ENCODE measurements at places on chromosomes 5 and 9. TPM values are rescaled to one million over a fixed set of nuclear protein-coding genes. Genes with fewer than 3 reads are reported as not detected.
A peak's percentile ranks its signal among the peaks of the same experiment; 100 is the strongest.

GRCh38 chr9:70615464-70616138 lies 201.1 kb upstream of the KLF9 start:
- no peak for DNase-seq

DNA sequence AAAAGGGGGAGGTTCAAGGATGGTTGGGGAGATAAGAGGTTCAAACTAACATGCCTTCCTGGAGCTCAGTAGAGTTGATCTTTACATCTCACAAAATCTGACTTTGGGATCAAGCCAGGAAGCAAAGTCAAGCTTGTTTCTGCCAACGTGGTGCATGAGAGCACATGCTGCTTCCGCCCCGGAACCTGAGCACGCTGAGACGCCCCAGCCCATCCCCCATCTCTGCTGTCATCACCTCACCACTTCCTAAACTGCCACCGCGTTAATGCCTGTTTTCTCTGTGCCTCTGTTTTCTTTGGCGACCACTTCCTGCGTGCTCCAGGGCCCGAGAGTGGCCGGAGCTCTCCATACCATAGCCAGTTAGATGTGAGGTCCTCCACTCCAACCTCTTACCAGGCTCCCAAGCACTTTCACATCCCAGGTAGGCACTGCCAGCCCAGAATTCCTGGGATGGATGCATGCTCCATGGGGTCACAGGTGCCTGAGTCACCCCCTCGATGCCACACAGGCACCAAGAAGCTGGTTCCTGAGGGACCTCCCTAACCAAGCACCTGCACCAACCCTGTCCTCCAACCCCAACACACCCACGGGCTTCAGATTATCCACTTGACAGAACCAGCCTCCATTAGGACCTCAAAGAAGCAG lies 31.2 kb upstream of the AFAP1L1 start:
- DNase-seq: peak; percentile 21

DNA sequence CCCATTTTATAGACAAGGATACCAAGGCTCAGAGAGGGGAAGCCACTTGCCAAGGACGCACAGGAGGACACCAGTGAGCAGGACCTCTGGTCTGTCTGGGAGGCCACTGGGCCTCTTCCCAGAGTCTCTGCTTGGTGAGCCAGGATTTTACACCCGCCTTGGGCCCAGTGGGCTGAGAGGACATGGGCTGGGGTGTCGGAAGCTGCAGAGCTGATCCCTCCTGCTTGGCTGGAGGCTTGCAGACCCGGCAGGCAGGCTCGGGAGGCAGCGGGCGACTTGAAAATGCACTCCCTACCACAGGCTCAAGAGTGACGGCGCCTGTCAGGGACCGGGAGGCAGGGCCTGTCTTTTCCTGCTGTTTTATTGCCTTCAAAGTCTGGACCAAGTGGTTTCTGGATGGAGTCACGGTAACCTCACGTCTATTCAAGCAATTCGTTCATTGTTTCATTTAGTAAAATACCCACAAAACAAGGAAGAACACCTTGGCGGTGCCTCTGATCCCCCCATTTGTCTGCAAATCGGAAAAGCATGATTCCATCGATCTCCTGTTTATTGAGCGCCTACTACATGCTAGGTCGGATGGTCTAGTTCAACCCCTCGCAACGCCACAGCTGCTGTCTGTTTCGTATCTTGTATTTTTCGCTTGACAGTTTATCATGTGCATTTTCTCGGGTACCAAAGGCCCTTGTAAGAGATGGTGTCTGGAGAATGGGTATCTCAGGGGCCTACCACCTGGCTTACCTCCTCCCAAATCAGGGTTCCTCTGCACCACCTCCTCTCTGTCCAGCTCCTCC lies 108.1 kb upstream of the IER5L start:
- no peak for DNase-seq

DNA sequence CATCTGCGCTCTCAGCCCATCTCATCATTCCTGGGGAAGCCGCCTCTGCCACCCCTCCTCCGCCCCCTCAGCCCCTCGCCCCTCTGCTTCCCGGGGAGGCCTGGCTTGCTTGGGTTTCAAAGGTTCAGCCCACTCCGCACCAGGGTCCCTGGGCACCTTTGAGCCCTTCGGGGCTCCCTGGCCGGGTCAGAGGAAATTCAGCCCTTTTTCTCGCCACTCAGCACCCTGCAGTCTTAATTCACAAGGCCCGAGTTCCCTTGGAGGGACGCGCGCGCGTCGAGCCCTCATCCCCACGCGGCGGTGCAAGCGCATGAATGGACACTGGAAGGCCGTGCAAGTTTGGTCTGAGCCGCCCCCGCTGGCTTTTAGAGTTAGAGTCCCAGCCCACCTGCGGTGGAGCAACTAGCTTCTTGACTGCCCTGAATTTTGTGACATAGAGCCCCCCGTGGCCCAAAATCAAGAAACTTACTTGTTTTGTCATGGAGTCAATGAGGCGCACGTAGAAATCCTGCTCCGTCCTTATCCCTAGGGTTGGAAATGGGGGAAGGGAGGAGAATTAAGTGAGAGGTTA lies 4.5 kb downstream of the EBF1 start:
- DNase-seq: no peak

GRCh38 chr5:136094913-136095641 lies 37.6 kb upstream of the SMAD5 start:
- no peak for DNase-seq

DNA sequence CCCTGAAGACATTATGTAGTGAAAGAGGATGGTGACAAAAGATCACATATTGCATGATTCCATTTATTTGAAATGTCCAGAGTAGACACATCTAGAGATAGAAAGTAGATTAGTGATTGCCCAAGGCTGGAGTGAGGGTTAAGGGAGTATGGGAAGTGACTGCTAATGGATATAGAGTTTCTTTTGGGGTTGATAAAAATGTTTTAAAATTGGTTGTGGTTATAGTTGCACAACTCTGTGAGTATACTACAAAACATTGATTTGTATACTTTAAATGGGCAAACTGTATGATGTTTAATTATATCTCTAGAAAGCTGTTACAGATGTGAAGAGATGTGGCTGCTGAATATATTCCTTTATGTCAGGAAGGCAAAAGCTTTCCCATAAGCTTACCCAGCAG lies 202.8 kb downstream of the CCDC171 start:
- DNase-seq: no peak

DNA sequence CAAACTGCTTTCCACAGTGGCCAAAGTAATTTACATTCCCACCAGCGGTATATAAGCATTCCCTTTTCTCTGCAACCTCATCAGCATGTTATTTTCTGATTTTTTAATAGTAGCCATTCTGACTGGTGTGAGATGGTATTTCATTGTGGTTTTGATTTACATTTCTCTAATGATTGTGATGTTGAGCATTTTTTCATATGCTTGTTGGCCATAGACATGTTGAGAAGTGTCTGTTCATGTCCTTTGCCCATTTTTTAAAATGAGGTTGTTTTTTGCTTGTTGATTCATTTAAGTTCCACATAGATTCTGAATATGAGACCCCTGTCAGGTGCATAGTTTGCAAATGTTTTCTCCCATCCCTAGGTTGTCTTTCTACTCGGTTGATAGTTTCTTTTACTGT lies 254.5 kb upstream of the MPDZ start:
- peak; percentile 20 for DNase-seq

GRCh38 chr9:121788686-121789366 lies 137.4 kb downstream of the DAB2IP start:
- DNase-seq: no peak

Gene F12
- 9.7 TPM for total RNA-seq

- no peak for DNase-seq
Observed at GRCh38 chr5:122458278-122458872, 146.3 kb downstream of the SNCAIP start.

DNA sequence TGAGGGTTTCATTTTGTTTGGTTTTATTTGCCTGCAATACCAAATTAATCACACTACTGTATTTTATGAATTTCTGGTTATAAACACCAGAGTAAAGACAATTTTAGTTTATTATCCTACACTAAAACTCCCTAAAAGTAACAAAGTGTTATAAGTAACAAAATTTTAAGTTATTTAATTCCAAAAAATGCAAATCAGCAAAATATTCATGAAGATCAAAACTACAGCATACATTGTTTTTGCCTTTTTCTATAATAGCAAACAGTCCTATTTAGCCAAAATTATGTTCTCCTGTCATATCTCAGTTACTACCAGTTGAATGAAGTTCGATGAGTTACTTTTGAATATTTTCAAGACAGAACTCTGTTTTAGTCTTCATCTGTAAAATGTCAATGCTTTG lies 132.7 kb upstream of the CYLC2 start:
- no peak for DNase-seq

- DNase-seq: no peak
Observed at GRCh38 chr5:74471875-74472274, 168.7 kb downstream of the ENC1 start.

Gene KCNMB1
- not detected for total RNA-seq

- no peak for DNase-seq
Observed at GRCh38 chr9:25481372-25481771, 196.9 kb downstream of the TUSC1 start.

- no peak for DNase-seq
Observed at GRCh38 chr5:38151878-38152277, 106.5 kb upstream of the EGFLAM start.

Gene CSF1R
- not detected for total RNA-seq

GRCh38 chr9:135582541-135582940 lies 21.0 kb downstream of the PAEP start:
- no peak for DNase-seq

GRCh38 chr5:10229306-10230048 lies 20.2 kb downstream of the ATPSCKMT start:
- DNase-seq: peak; percentile 52

GRCh38 chr9:35029241-35029640 lies 39.7 kb downstream of the DNAJB5 start:
- DNase-seq: peak; percentile 29

Gene SCGB3A2
- total RNA-seq: not detected

DNA sequence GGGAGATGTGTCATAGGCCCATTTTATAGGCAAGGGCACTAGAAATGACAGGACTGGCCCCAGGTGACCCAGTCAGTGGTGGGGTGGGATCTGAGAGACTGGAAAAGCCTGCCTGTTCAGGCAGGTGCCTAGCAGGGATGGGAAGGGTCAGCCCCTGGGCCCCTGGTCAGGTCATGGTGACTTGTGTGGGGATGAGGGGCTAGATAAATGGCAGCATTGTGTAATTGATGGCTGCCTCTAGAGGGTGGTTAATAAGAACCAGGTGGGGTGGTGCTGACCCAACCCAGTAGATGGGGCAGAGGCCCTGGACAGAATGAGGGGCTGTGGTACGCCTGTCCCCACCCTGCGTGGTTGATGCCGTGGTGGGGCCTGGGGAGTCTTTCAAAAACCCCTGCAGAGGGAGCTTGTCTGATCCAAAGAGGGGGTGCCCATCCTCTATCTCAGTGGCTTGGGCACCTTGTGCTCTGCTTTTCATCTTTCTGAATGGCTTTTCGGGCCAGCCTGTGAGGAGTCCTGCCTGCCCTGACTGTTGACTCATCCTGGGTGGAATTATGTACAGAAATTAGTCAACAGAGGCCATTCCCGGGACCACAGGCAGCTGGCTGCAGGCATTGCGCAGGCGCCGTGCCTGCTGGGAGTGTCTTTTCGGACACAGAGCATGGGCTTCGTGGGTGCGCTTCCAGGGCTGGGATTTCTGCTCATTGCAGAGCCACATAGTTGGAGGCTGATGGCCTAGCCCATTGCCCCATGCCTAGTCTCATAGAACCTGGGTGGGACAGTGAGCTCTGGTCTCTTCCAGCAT lies 93.6 kb upstream of the PITX1 start:
- DNase-seq: peak; percentile 39

DNA sequence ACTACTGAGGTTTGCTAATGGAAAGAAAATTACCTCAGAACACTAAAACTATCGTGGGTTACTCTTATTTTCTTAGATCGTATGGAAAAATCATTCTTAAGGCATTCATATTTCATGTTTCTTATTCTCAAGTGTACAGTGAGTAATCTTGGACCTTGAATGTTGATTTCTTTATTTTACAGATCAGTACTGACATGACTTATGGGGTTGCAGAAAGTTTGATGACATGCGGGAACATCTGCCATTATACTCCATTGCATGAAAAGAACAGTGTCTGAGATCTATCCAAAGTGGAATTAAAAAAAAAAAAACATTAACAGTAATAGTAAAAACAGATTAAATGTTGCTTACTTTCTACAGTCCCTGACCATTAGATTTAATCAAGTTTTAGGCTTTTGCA lies 1290.2 kb upstream of the WWC1 start:
- no peak for DNase-seq

DNA sequence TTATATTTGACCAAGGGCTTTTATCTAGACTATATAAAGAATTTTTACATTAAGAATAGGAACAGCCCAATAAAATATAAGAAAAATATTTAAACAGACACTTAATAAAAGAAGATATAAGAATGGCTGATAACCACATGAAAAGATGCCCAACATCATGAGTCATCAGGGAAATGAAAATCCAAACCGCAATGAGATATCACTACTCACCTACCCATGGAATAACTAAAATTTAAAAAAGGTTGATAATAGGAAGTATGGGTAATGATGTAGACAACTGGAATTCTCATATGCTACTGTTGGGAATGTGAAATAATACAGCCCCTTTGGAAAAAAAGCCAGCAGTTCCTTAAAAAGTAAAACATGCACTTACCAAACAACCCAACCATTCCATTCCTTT lies 206.9 kb upstream of the PCSK5 start:
- DNase-seq: peak; percentile 72

- no peak for DNase-seq
Observed at GRCh38 chr9:72933730-72934665, 18.9 kb downstream of the ALDH1A1 start.

GRCh38 chr5:178382754-178383164 lies 150.2 kb upstream of the PHYKPL start:
- no peak for DNase-seq

Gene TSSK1B
- total RNA-seq: 0.14 TPM

DNA sequence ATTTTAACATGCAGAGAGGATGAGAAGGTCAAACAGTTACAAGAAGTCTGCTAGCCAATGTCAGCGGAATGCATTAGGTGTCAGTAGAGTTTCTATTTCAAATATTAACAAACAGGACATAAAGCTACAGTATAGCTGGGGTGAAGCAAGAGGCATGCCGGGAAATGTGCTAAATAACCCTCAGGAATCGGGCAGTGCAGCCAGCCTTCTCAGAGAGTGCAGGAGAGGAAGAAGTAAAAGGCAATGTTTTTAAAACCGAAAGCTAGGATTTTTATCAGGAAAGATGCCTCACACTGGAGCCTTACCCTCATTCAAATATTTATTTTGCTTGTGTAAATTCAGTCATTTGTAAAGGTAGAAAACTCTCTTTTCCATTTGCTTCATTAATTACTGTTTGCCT lies 59.1 kb upstream of the SH3GL2 start:
- DNase-seq: no peak

Gene SNCAIP
- not detected for total RNA-seq

DNA sequence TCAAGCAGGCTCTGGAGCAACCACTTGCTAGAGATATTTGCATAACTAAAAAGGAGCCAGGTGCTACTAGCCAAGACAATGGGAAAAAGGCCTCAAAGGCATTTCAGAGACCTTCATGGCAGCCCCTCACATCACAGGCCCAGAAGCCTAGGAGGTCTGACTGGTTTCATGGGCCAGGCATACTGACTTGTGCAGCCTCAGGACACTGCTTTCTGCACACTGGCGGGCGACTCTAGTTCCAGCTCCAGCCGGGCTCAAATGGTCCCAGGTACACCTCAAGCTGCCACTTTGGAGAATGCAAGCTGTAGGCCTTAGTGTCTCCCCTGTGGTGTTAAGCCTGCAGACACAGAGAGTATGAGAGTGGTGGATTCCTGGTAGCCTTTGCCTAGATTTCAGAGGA lies 27.1 kb downstream of the COX7C start:
- DNase-seq: no peak

Gene RNF208
- 0.18 TPM for total RNA-seq

All from foreskin keratinocyte (primary cell).